GM04504 (cell line): ENCODE measurements at places on chromosomes 11 and 22.

DNA sequence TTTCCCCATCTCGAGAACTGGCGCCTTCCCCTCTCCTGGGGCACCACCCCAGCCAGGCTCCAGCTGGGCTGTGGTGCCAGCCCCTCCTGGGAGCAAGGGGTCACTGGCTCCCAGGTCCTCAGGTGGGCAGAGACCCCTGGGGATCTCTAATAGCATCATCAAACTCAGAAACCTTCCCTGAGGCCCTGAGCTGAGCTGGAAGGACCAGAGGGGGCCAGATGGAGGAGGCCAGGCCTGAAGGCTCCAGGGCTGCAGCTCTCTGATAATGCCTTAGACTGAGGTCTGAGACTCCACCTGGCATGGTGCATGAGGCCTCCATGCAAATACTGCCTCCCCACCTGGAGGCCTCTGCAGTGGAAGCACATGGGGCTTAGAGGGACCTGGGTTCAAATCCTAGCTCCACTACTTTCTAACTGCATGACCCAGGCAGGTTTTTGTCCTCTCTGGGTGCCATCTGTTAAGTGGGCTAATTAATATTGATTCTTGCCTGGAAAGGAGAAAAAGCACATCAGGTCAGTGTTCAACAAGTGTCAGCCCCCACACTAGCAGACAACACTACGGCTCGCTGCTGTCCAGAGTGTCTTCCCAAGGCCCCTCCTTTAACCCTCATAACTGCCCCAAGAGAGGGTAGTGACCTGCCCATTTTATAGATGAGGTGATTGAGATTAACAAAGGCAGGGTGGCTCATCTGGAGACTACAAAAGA is 1.5 kb downstream of the MAPK8IP1 start:
- DNase-seq, result no peak

DNA sequence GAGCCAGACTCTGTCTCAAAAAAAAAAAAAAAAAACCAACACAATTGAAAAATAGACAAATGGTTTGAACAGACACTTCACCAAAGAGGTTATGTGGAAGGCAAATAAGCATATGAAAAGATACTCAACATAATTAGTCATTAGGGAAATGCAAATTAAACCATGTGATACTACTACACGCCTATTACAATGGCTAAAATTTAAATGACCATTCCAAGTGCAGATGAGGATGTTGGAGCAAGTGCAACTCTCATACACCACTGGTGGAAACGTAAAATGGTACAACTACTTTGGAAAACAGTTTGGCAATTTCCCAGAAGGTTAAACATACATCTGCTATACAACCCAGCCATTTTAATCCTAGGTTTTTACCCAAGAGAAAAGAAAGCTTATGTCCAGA is 24.3 kb downstream of the EIF4ENIF1 start:
- DNase-seq, result no peak

DNA sequence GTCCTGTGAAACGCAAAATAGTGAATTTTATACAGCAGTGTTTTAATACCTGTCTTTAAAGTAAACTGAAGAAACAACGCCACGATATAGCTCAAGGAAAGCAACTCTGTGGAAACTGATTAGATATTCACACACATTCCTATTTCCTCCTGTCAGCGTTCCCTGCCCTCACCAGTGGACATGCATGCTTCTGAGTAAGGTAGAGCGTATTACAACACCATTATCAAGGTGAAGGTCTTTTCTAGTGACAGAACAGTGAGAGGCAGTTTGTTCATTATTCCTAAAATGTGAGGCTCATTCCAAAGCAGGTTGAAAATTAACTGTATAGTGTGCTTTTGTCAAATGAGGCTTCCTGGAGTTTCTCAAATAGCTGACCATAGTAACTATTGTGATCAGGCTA is 153.1 kb downstream of the DDX10 start:
- no peak for DNase-seq

DNA sequence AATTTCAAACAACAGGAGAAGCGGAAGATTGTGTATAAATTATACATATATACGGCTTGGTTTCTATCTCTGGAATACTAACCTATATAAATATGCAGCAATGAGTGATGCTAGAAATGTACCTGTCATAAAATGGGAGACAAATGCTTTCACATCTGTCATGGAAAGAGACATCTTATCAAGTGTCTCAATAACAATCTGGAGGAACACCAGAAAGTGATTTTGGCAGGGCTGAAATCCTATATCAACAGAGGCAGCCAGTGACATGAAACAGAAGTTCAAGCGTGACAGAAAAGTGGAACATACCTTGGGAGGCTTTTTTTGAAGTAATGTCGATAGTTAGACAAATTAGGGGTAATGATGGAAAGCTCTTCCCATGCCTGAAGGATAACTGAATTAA is 834.6 kb downstream of the JRKL start:
- no peak for DNase-seq

DNA sequence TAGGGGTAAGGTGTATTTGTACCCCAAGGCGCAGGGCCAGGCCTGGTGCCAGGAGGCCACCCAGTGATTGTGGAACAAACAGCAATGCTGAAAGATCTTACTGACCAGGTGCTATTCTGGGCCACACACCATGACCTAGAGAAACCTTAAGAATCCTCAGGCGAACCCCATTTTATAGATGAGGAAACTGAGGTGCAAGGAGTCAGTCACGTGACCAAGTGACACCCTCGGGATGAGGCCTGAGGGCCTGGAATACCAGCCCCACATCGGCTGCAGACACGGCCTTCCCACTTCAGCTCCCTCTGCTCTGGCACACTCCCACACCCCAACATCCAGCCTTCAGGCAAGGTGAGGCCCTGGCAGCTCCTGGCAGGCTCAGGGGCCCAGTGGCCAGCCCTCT is 13.1 kb downstream of the CABP7 start:
- no peak for DNase-seq

- DNase-seq, result no peak
Observed at GRCh38 chr11:62132191-62132590, 8.4 kb downstream of the INCENP start.

GRCh38 chr22:48890693-48891554 is 936.7 kb downstream of the BRD1 start:
- DNase-seq, result no peak

DNA sequence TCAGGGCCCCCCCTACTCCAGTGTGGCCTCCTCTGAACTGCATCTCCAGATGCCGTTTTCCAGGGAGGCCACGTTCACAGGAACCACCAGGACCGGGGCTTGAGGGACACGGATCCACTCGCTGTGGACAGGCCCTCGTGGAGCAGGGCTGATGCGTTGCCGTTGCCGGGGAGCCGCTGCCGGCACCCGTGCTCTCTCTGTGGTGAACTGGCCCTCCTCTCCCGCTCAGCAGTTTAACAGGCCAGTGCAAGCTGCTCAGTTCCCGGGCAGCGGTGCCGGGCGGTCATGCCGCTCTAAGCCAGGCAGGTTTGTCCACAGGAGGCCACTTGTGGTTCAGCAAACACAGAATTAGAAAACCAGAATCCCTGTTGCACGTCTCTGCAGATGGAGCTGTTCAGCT is 301.6 kb downstream of the TBC1D22A start:
- no peak for DNase-seq

- no peak for DNase-seq
Observed at GRCh38 chr22:49760630-49761571, 66.8 kb downstream of the BRD1 start.

DNA sequence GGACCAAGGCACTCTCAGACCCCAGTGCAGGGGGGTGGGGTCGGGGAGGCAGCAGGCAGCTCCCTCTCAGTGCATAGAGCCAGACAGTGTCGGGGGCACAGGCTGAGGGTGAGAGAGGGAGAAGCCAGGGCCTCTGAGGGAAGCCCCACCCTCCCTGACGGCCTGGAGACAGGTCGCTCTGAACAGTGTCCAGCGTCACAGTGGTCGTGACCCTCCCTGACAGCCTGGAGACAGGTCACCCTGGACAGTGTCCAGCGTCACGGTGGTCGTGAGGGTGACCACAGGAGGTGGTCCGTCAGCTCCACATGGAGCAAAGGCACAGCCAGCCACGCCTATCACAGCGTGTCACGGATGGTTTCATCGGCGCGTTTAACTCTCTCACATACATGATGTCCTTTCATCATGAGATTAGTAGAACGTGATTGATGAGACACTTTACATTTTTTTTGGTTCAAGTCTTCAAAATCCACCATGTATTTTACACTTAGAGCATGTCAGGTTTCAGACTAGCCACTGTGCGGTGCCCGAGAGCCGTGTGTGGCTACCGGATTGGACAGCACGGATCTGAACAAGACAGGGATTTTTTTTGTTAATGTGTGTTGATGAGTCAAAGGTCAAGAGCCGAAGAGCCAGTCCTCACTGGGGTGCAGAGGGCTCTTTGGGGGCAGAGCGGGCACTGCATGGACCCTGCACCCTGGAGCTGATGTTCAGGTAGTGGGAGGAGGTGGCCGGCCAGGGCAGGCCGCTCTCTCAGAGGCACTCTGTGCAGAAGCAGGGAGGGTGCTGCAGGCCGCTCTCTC is 23.9 kb upstream of the PANX2 start:
- peak; percentile 28 for DNase-seq

DNA sequence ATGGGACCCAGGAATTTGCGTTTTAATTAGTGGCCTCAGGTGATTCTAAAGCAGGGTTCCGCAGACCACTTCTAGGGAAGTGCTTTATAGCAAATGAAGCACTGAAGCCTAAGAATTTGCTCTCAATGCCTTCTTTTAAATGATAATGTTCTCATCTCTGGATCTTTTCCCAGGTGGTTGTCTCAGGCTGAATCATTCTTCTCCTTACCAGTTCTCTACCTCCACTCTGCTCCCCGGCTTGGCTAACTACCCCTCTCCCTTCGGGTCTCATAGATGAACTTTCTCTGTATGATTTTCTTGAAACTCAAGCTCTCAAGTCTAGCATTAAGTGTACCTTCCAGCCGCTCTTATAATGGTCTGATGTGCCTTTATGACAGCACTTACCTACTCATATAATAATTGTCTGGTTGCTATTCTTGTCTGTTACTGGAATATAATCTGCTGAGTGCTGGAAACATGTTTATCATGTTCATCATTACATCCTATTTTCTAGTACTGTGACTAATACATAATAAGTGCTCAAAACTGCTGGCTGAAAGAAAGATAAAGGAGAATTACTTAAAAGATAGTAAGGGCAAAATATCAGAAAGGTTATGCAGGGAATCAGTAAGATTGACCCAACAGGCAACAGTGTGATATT is 195.9 kb upstream of the SESN3 start:
- DNase-seq, result no peak

- DNase-seq, result no peak
Observed at GRCh38 chr11:19811380-19811779, 98.7 kb downstream of the NAV2 start.

- no peak for DNase-seq
Observed at GRCh38 chr11:77233011-77233410, 68.5 kb downstream of the GDPD4 start.

DNA sequence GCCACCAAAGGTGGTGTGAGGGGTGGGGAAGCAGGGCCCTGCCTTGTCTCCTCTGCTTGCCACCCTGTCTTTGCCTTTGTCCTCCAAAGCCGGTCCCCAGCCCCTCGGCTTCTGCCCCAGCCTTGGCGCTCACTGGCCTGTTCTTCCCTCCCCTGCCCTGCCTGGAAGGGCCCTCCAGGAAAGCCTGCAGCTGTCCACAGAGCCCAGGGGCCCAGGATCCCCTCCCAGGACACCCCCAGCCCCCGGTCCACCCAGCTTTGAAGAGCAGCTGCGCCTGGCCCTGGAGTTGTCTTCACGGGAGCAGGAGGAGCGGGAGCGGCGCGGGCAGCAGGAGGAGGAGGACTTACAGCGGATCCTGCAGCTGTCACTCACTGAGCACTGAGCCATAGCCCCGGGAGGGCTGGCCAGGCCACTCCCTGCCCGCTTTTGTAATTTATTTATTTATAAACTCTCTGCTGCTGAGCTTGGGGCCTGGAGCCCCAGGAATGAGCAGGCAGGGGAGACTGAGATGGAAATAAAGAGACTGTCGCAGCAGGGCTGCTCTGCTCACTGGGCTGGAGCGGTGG is 1.3 kb upstream of the SSH3 start:
- no peak for DNase-seq

GRCh38 chr11:62610814-62611704 is 1.5 kb downstream of the EML3 start:
- no peak for DNase-seq

DNA sequence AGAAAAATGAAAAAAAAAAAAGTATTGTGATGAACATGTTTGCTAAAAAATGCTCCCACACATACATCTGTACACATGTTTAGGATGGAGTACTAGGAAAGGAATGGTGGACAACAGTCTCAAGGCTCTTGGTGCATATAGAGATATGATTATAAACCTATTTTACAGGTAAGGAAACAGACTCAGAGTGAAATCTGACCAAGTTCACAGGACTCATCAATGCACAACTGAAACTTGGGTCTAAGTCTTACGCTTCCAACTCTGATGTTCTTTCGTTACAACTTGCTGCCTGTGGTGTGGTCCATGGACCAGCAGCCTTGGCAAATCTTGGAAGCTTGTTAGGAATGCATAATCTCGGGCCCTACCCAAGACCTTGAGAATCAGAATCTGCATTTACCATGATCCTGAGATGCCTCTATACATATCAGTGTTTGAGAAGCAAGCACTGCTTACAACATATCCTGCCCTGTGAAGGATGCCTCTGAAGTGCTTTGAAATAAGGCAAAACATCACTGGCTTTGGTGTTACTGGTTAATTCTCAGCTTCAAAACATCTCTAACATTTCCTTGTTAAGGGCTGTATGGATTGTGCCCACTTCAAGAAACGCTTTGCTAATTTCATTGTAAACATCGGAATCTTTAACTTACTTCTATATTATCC is 39.9 kb upstream of the NUP160 start:
- DNase-seq, result no peak

DNA sequence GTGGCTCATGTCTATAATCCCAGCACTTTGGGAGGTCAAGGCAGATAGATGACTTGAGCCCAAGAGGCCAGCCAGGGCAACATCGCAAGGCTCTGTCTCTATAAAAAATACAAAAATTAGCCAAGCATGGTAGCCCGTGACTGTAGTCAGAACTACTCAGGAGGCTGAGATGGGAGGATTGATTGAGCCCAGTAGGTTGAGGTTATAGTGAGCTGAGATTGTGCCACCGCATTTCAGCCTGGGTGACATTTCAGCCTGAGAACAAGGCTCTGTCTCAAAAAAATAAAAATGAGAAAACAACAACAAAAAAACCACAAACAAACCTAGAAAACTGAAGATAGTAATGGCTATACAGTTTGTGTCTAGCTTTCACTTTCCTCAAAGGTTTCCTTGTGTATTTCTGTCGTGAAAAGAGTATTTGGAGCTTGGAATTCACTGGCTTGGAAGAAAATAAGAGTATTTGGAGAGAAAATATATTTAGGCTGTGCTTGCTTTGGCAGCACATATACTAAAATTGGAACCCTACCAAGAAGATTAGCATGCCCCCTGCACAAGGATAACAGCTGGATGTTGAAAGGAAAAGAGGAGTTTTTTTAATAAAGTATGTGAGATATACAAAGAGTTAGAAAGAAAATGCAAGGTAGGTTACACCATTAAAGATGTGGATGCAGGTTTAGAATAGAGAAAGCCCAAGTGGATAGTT is 3.9 kb upstream of the BIRC3 start:
- DNase-seq, result no peak
